ENCODE measurements at places on chromosomes 5 and 9.

GRCh38 chr5:10130881-10131280 lies 118.8 kb downstream of the ATPSCKMT start:
- DNase-seq: no peak

DNA sequence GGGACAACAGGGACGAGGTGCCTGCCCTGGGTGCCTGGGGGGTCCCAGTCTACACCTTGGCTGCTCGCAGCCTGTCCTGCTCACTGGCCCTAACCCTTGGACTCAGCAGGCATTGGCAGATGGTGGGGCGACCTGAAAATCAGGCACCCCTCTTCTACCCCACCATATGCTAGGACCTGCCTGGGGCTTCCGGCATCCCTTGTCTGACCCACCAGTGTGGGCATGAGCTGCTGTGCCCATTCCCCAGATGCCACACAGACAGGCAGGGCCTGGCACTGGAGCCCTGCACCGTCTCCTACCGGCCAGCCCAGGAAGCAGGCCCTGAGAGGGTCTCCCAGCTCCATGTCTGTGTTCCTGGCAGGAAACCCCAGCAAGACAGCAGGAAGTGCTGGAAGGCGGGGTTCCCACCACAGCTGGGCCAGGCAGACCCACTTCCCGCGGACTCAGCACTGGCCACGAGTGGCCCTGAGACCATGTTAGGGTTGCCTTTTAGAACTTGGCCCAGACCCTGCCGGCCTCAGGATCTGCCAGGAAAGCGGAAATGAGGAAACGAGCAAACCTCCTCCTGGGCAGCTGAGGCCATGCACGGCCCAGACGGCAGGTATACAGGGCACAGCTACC lies 3.1 kb downstream of the NINJ1 start:
- DNase-seq: no peak

DNA sequence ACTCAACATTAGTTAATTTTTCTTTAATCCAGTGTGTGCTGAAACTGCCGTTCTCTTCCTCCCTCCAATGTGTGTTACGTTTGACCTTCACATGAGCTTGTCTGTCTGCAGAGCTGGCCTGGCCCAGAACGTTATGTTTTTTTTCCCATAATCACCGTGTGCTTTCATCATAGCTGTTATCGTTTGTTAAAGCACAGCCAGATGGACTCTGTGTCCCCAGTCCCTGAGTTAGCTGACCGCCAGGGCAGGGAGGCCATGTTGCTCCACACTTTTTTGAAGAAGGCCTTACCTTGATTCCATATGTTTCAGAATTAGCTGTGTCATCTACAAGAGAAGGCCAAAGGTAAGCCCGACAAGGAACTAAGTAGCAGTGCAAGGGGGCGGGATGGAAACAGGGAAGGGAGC lies 55.7 kb downstream of the HSD17B3 start:
- no peak for DNase-seq

DNA sequence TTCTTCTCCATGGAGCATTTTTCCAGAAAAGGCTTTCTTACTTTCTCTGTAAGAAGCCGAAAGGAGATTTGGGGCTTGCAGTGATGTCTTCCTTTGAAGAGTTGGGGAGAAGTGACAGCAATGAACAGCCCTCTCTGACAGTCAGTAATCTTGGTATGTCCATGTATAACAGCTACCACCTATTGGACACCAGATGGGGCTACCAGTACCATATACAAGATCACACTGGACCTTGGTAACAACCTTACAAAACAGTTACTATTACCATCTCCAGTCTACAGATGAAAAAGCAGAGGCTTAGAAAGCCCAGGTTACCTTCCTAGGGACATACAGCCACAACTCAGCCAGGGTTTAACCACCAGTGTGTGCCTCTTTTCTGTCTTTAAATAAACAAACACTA lies 272.7 kb upstream of the TRPC7 start:
- no peak for DNase-seq

- DNase-seq: no peak
These were observed 30.9 kb downstream of the ZFR start for GRCh38 chr5:32413466-32414263.

- DNase-seq: no peak
These were observed 165.9 kb downstream of the AGTPBP1 start for GRCh38 chr9:85575868-85576267.

DNA sequence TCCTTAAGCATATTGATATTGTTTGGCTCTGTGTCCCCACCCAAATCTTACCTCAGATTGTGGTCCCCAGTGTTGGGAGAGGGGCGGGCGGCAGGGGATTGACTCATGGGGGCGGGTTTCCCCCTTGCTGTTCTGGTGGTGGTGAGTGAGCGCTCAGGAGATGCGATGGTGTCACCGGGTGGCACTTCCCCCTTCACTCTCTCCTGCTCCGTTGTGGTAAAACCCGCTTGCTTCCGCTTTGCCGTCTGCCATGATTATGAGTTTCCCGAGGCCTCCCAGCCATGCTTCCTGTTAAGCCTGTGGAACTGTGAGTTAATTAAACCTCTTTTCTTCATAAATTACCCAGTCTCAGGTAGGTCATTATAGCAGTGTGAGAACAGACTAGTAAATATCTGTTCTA lies 229.1 kb downstream of the IRX2 start:
- no peak for DNase-seq

DNA sequence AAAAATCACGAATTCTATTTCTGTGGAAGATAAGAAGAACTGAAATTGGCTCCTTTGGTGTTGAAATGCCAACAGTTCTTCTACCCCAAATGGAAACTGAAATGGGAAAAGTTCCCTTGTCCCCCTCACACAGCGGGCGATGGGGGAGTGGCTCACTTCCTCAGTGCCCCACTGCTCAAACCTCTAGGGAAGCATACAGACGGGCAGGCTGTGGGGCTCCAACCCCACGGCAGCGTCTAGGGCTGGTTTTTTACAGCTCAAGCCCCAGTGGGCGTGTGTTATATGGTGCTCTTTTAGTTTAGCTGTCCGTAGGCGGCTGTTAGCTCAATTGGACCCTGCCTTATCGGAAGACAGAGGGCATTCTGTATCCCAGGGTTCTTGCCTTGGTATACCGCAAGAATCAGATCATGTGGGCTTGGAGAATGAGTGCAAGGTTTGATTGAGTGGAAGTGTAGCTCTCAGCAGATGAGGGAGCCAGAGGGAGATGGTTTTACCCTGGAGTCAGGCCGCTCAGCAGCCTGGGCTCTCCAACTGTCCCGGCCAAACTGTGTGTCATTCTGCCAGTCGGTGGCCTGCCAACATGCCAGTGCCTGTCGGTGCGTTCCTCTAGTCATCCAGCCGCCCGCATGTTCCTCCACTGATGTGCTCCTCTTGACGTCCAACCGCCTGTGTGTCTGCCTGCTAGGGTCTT lies 166.3 kb upstream of the ZNF608 start:
- DNase-seq: no peak

- DNase-seq: no peak
These were observed 106.5 kb upstream of the MSX2 start for GRCh38 chr5:174617910-174618309.

Data from SJSA1 (cell line).